Left colon (tissue), 2 donors: ENCODE measurements at places on chromosomes 2 and 18. TPM values are rescaled to one million over a fixed set of nuclear protein-coding genes. Genes with fewer than 3 reads are reported as not detected.

DNA sequence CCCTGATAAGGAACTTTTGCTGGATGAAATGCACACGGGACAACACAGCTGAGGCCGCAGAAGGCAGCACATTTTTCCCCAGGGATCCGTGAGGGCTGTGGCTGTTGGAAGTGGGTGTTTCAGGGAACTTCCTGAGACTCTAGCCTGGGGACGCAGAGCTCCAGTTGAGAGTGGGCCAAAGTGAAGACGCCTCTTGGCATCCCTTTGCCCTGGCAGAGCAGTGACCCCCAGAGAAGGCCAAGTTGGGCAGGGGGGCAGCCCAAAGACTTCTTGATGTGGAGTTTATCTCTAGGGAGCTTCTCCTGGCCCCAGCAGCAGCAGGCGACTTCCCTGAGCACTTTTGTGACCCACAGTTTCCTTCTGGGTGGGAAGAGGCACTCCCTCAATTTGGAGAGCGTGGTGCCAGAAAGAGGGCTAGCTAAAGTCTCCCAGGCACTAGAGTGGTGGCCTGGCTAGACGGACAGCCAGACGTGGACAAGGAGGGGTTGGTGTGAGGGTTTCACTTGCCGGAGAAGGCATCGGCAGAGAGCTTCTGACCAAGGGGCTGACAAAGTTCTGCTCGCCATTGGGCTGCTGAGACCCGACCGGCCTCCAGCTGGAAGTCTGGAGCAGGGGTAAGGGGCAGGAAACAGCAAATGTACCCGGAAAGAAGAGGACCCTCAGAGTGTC is 108.8 kb downstream of the ACKR3 start:
- DNase-seq, result no peak

- DNase-seq, result no peak
These were observed 990 bp upstream of the GDF7 start for GRCh38 chr2:20666005-20666303.

GRCh38 chr2:129857200-129857599 is 122.3 kb upstream of the RAB6C start:
- no peak for DNase-seq

DNA sequence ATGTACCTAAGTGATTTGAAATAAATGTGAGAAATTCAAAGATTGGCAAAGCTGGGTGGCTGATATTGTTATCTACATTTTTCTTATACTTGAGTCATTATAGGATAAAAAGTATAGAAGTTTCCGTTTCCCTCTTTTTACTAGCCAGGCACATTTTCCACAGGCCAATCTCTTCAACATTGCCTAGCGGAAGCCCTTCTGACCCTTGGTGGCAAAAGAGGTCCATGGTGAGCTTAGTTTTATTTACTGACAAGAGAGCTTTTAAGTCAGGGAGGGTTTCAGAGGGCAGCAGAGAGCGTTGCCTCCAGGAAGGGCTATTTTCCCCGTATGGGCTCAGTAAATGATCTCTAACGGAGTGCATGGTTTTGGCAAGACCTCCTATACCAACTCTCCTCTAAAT is 15.1 kb upstream of the RHOB start:
- no peak for DNase-seq

DNA sequence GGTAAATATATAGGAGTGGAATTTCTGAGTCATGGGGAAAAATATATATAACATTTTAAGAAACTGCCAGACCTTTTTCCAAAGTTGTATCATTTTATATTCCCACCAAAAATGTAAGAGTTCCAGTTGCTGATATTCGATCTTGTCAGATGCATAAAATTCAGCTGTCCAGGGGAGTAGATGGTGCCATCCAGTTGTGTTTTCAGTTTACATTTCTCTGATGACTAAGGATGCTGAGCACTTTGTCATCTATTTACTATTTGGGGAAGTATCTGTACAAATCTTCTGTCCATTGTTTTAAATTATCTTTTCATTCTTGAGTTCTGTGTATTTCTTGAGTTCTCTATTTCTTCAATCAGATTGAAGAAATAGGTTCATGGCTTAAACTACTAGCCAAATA is 126.1 kb downstream of the RTN4 start:
- no peak for DNase-seq

GRCh38 chr2:196604196-196604595 is 35.3 kb upstream of the CCDC150 start:
- DNase-seq, result no peak

DNA sequence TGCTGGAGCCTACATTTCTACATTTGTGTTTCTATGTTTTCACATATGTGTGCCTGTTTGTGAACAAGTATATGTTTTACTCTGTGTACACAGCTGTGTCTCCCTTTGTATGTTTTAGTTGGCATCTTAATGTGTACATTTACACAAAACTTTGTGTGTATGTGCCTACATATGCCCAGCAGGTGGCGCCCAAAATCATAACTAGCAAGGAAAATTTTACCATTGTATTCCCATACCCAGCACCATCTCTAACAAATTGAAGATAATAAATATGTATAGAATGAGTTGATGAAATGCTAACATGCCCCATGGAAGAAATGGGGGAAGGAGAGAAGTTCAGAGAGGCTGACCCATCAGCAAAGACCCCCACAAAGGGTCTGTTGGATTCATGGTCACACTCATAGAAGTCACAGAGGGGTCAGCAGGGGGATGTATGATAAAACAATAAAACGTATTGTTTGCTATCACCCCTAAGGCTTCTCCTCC is 48.1 kb downstream of the PKDCC start:
- DNase-seq, result no peak

DNA sequence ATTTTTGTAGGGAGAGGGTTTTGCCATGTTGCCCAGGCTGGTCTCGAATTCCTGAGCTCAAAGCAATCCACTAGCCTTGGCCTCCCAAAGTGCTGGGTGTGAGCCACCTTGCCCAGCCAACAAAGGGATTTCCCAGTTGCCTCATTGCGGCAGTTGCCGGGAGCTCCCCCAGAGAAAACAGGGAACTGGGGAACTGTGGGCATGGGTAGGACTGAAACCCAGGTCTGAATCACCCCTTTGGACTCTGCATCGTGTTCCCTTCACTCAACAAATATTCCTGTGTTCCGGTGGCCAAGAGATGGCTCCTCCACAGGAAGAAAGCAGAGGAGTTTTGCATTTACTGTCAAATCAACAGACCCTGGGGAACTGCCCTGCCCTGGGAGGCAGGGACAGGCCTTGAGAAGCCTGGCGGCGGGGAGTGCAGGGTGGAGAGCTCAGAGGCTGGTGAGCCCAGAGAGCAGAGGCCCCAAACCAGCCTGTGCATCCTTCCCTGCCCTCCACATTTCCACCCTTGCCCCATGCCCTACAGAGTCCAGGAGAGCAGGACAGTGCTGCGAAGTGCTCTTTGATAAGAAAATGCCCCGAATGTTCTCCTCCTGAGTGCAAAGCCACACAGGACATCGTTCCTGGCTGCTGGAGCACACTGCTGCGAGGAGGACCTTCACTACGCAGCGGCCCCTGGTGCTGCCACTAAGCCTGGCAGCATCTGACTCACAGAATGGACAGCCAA is 24.9 kb downstream of the MYO7B start:
- DNase-seq, result no peak

DNA sequence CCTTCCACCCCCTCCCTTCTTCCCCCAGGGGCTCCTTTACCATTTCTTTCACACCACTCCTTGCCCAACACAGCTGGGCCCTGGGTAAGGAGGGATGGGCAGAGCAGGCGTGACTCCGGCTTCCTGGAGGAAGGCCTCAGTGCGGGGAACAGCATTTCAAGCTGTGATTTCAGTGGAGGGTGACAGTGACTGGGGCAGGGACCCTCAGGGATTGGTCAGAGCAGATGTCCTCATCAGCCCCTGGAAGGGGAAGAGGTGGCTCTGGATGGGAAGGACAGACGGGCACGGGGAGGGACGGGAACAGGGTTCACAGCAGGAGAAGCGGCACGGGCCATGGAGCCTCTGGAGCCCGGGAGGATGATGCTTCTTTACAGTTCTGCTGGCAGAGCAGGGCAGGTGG is 130.8 kb upstream of the TWIST2 start:
- DNase-seq, result no peak

DNA sequence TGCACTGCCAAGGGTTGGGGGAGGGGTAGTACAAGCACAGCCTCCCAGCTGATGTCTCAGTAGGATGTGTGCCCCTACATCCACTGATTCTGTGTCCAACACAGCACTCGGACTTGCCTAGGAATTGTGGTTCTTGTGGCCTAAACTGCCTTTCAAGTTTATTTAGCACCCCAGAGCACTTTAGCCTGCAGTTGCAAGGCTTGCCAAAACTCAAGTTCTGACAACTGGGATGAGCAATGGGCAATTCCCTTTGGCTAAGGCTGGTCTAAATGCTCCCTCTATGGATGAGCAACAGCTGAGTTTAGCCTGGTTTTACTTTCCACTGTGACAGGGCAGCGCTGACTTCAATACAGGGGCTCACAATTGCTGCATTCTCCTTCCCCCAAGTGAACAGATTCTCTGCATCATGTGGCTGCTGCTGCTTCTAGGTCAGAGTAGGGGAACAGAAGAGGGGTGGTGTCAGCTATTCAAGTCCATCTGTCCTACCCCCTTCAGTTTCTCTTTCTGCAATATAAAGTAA is 471.5 kb downstream of the PIK3C3 start:
- DNase-seq, result no peak

DNA sequence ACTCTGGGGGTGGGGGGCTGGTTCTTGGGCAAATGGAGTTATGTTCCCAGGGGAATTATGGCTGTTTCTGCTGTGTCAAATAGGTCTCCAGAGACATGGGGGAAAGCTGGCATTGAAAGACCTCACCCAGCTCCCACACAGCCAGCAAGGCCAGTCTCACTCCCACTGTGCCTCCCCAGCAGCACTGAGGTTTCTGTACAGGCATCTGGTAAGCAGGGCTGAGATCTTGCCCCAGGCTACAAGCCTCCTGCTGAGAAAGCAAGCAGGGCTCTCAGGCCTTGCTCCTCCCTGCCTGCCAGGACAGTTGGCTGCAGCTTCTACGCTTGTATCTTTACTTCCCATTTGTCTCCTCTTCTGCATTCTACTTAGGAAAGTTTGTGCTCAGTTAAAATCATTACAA is 50.5 kb upstream of the FHOD3 start:
- DNase-seq, result no peak

GRCh38 chr2:119678021-119678656 is 862 bp upstream of the TMEM177 start:
- DNase-seq, result peak; percentile 70

DNA sequence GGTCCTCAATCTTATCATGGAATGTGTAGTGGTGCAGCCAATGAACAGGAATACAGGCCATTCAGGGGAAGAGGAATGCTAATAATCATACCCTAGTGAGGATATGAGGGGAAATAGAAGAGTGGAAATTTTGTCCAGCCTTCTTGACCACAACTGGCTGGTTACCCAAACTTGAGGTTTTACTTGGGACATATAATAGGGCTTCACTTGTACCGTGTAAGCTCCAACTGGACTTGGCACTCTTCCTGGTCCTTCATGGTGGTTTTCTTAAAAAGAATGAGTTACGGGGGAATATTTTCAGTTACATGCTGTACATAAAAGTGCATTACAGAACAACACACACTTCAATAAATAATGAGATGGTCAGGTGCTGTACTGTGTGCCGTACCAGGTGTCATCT is 234.9 kb upstream of the RASGRP3 start:
- no peak for DNase-seq

- no peak for DNase-seq
These were observed 88.8 kb upstream of the MAP4K4 start for GRCh38 chr2:101608408-101609310.

- DNase-seq, result no peak
These were observed 168.8 kb downstream of the RTP5 start for GRCh38 chr2:242038166-242038927.

DNA sequence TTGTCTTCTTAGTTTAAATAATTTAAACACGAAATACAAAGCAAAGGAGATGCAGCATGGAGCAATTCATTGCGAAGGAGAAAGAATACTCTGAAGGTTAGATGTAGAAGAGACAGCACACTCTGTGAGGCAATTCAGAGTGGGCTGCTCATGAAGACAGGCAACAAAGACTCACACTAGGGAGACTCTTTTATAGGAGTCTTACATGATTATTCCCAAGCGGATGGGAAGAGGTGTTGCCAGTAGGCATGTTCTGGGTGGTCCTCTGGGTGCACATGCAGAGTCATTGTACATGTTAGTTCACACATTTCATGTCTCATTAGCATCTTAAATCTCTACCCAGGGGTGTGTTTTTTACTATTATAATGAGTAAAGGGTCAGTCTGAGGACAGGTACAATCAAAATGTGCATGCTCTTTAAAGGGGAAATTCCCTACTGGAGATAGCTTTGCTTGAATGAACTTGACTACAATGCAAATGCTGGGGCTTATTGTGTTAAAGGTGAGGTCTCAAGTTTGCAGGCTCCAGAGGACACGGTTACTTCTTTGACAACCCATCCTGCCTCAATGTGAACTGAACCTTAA is 275.5 kb downstream of the CDH19 start:
- no peak for DNase-seq

DNA sequence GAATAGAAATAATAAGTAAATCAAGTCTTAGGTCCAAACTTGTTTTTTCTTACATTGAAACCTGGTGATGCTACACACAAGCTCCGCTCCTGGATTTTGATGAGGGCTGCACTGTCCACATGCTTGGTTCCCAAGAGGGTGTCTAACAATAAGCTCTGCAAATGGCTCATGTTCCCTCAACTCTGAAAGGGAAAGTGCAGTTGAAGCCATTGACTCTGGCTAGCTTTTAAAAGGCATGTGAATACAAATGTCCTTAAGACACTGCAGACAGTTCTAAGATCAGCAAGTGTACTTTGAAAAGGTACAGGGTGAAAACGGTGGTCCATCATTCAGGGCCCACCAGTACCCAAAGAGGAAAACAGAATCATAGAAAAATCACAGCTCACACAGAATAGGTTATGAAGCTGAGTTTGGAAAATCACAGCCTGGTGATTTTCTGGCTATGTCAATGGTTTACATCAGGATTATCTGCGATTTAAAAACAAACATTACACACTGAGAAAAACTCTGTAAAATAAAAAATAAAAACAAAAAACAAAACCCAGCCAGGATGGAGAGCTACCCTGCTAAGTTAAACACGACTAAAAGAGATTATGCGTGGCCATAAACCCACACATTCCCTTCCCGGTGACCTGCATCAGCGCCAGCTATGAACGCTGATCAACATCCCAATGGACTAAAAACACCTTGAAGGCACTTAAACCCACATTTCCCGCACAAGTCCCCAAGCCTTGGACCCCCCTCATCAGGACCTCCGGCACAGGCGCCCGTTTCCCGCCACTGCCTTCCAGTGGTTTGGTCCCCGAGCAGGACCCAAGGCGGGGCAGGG is 554 bp downstream of the PFN4 start:
- no peak for DNase-seq

- no peak for DNase-seq
These were observed 46.9 kb upstream of the GREB1L start for GRCh38 chr18:21194871-21195771.

Gene EGR4
- not detected for total RNA-seq

Gene GNLY
- total RNA-seq, result 1.4 TPM

Gene IL1RL2
- 1.2 TPM for total RNA-seq

Gene SCYGR4
- not detected for total RNA-seq

Gene GAL3ST2
- total RNA-seq, result 50.8 TPM
